ENCODE measurements at places on chromosomes 3 and 15.

DNA sequence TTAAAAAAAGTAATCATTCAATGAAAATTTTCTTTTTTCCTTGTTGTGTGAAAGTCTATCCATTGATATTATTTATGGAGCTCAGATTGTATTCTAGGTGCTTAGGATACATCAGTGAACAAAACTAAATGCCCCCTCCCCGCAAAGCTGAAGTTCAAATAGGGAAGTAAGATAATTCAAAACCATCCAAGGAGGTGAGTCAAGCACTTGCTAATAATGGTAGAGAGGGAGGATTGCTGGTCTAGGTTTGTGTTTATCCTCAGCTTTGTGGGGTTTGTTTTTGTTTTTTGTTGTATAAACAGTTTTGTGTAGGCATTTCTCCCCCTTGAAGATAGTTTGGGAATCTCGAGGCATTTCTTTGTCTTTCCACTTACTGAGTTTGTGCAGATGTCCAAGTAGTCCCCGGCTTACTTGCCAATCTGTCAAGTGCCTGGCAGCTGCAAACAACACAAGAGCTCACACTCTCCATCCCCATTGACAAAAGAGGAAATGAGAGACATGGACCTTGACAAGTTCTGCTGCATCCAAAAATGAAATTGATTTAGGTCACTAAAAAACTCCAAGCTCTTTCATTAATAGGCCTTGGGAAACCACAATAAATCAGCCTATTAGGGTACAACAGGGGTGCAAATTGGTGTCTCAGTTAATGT lies 575.8 kb upstream of the TBL1XR1 start:
- no peak for DNase-seq

DNA sequence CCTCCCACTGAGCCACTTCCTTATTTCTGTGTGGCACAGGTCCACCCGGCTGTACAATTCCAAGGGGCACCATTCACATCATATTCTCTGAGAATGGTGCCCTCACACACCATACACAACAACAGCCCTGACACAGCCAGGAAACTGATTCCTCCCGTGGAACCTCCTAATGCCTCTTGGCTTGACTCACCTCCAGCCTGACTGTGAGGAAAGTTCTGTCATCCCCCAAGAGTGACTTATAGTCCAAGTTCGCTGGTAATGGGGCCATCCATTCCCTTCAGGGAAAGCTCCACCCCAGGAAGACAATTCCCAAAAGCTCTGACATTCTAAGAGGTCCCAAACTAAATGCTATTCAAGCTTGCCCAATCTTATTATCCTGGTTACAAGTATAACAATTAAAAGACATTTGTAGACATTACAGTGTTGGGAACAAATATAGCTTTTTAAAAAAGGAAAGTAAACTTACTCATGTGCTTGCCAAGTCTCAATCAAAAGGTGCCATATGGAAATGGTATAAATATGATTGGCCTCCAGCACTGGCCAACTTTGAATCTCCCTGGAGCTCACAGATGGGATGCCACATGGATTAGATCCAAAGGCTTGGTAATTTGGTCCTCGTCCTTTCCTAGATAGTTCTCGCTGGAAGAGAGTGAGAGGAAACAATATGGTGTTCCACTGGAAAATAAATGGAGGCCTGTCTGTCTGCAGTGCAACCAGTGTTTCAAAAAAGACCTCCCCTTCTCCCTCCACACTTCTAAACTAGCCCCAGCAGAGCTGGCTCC lies 56.3 kb upstream of the PSMD6 start:
- DNase-seq: peak; percentile 69

- DNase-seq: no peak
These were observed 27.0 kb upstream of the RASGRF1 start for GRCh38 chr15:79117442-79118204.

DNA sequence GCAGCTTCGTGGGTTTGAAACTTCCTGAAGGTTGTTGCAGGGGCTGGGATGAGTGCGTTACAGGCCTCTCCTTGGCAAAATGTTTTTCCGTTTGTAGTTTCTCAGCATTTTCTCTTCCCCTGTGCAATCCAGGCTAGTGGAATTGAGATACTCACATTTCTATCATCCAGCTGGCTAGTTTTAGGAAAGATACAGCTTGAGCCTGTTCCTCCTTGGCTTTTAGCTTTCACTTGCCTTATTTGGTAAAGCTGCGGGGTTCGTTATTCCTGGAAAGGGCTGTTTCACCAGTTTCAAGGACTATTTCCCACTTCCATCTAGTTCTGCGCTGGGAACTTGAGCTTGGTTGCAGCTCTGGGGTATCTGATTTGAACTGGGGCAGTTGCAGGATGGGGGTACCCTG lies 90.3 kb downstream of the ITPR1 start:
- DNase-seq: peak; percentile 8

GRCh38 chr3:29805757-29806156 lies 524.9 kb downstream of the RBMS3 start:
- DNase-seq: peak; percentile 31

- DNase-seq: peak; percentile 65
These were observed 34.4 kb downstream of the B3GNT5 start for GRCh38 chr3:183287301-183287971.

- DNase-seq: peak; percentile 23
These were observed at the start of gene COL6A6 for GRCh38 chr3:130516645-130517512. Gene COL6A6, plus strand, starts transcription at chr3:130517177. Its CDS starts 43,188 bp downstream, at chr3:130560365.

DNA sequence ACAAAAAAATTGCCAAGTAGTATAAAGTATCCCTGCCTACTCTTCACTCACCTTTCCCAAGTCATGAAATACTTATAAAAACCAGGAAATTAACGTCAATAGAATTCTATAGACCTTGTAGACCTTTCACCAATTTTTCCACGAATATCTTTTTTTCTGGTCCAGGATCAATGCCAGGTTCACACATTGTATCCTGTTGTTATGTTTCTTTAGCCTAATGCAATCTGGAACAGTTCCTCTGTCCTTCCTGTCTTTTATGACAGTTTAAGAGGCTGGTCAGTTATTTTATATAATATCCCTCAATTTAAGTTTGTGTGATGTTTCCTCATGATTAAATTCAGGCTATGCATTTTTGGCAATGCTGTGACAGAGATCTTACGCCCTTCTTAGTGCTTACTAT lies 63.2 kb upstream of the MAGI1 start:
- no peak for DNase-seq

GRCh38 chr15:41043276-41043951 lies 72.7 kb downstream of the INO80 start:
- peak; percentile 77 for DNase-seq

- peak; percentile 27 for DNase-seq
These were observed 363.6 kb upstream of the GOLIM4 start for GRCh38 chr3:168459226-168459784.

- no peak for DNase-seq
These were observed 443.3 kb downstream of the VGLL3 start for GRCh38 chr3:86547692-86548091.

DNA sequence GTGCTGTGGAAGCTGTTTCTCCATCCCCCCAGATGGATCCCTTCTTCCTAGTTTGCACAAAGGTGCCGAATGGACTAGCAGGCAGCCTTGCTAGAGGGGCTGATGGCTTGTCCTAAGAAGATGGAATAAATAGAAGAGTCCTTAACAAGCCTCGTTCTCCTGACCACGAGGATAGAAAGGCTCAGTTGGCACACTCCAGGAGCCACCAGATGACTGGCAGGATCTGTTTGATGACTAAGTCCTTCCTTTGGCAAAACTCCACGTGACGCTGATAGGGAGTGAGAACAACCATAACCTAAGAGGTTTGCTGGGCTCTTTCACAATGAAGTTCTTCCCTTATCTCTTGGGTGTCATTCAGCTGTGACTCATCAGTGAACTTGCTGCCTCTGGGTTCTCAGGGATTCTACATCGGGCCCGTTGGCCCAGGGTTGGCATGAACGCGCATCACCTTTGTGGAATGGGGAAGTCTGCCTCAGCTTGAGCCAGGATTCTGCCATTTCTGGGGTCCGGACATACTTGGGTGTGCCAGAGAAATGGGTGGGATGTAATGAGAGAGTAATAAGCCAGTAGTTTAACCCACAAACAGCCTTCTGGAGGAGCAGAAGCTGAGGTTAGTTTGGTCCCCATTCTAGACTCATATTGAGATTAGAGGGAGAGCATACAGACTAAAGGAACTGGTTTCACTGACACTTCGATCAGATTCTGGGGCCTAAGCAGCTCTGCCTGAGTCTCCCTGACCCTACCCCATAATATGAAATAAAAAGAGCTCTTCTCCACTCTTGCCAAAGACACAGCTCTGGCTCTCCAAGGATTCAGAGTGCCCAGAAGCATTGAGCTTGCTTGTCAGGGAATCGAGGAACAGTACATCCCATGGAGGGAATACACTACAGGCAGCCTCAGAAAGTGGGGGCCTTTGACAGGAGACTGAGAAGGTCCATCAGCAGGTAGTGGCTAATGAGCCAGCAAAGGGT lies 2.0 kb upstream of the MELTF start:
- DNase-seq: peak; percentile 97

GRCh38 chr3:62718011-62718410 lies 157.2 kb downstream of the CADPS start:
- peak; percentile 32 for DNase-seq

DNA sequence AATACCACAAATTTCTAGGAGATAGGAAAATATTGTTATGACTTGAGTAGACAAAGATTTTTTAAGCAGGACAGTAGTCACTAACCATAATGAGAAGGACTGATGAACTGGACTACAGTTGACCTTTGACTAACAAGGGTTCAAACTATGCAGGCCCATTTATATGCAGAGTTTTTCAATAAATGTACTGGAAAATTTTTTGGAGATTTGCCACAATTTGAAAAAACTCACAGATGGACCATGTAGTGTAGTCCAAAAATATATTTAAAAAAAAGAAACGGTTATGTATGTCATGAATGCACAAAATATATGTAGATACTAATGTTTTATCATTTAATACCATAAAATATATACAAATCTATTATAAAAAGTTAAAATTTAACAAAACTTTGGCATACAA lies 151.8 kb downstream of the LRRN1 start:
- no peak for DNase-seq

GRCh38 chr15:76711351-76711827 lies 193.8 kb downstream of the SCAPER start:
- DNase-seq: no peak

- DNase-seq: peak; percentile 44
These were observed 35.8 kb upstream of the LRRFIP2 start for GRCh38 chr3:37210230-37210629.

DNA sequence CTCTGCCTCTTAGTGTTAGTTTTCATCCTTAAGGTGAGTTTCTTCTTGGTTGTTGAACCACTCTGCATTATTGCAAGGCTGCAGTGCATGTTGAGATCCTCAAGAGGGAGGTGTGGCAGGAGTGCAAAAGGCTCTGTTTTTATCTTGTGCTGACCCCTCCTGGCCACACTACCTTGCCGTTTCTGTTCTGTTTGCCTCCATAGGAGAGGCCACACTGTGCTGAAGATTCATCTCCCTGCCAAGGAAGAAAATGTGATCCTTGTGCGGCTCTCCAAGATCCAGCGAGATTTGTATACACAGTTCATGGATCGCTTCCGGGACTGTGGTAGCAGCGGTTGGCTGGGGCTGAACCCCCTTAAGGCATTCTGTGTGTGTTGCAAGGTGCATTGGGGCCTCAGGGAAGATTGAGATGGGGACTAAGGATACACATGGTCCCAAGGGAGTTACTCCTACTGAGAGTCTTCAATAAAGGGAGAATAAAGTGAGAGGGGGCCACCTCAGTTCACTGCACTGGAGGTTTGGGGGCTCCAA lies 33.0 kb upstream of the TEX264 start:
- DNase-seq: peak; percentile 51

- peak; percentile 54 for DNase-seq
These were observed 4.3 kb downstream of the PTH1R start for GRCh38 chr3:46881596-46882376.

DNA sequence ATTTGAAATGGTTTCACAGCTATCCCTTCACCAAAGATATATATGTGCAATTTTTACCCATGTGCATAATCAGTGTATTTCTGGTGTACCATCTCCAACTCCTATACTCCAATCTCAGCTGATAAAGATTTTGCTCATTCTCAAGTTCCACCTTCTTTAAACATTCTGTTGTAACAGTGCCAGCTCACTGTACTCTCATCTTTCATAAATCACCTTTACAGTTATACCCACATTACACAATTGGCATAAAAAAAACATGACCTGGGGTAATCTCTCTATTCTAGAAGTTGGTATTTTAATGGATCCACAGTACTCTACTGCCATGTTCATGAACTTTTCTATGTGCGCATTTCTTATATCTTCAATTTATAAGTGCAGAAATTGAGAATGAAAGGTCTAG lies 339.9 kb upstream of the DPH6 start:
- DNase-seq: no peak

GRCh38 chr3:153639631-153640030 lies 477.6 kb downstream of the RAP2B start:
- no peak for DNase-seq

DNA sequence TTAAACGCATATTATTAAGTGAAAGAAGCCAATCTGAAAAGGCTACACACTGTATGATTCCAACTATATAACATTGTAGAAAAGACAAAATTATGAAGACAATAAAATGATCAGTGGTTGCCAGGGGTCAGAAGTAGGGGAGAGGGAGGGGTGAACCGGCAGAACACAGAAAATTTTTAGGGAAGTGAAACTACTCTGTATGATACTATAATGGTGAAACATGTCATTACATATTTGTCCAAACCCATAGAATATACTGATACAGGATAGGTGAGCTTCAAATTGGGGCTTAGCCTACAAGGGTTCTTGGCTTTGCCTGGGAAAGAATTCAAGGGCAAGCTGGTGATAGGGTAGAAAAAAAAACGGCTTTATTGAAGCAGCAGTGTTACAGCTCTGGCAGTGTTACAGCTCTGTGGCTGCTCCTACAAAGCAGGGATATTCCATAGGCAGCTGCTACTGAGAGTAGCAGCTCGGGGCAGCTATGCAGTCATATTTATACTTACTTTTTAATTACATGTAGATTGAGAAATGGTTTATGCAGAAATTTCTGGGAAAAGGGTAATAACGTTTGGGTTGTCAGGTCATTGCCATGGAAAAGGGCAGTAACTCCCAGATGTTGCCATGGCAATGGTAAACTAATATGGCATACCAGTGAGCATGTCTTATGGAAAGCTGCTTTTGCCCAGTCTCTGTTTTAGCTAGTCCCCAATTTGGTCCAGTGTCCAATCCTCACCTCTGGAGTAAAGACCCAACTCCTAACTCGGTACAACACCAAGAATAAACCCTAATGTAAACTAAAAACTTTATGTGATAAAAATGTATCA lies 125.1 kb upstream of the SLC25A36 start:
- no peak for DNase-seq

DNA sequence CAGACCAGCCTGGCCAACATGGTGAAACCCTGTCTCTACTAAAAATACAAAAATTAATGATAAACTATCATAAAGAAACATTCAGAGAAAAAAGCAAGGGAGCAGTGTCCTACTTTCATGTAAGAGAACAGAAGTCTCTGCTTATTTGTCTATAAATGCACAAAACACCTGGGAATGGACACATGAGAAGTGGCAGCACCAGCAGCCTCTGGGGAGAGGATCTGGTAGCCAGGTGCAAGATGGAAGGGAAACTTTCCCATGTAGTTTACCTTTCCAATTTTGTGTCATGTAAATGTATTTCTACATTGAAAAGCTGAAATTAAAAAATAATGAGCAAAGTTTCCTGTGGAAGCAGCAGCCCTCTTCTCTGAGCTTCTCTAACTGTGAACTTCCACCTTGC lies 18.8 kb downstream of the SCAP start:
- DNase-seq: no peak

GRCh38 chr3:72181251-72181650 lies 396.3 kb upstream of the PROK2 start:
- DNase-seq: no peak
